ENCODE measurements at places on chromosomes 12 and 14.

- DNase-seq = no peak
Observed at GRCh38 chr14:65226824-65227604, 124.7 kb upstream of the MAX start.

- no peak for DNase-seq
Observed at GRCh38 chr12:46234000-46234399, 34.8 kb downstream of the SLC38A1 start.

- DNase-seq = no peak
Observed at GRCh38 chr12:21894792-21895595, 46.2 kb downstream of the ABCC9 start.

DNA sequence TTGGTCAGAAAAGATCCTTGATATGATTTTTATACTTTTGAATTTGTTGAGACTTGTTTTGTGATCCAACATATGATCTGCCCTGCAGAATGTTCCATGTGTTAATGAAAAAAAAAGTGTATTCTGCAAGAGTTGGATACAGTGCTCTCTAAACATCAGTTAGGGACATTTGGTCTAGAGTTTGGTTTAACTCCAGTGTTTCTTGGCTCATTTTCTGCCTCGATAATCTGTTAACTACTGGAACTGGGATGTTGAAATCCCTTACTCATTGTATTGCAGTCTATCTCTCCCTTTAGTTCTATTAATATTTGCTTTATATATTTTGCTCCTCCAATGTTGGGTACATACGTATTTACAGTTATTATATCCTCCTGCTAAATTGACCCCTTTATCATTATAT lies 18.3 kb upstream of the TXNRD1 start:
- no peak for DNase-seq

- DNase-seq = no peak
Observed at GRCh38 chr12:93449277-93449676, 7.5 kb upstream of the UBE2N start.

All from AG04449 (cell line).